ENCODE measurements at places on chromosomes 5 and 9.

DNA sequence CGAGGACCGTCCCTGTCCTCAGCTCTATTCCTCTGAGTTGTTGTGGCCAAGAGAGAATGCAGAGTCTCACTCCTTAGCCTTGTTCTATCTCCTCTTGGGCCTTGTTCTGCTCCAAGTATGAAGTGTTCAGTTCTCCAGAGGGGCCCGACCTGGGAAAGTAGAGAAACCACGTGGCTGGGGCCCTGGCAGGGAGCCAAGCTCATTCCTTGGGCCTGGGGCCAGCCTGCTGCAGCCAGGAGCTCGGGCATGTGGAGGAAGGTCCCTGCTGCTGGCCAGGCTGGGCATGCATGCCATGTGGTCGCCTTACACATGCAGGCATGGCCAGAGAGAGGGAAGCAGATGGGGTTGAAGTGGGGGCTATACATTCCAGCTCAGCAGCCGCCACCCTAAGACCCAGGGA lies 60.7 kb downstream of the COL27A1 start:
- no peak for DNase-seq

DNA sequence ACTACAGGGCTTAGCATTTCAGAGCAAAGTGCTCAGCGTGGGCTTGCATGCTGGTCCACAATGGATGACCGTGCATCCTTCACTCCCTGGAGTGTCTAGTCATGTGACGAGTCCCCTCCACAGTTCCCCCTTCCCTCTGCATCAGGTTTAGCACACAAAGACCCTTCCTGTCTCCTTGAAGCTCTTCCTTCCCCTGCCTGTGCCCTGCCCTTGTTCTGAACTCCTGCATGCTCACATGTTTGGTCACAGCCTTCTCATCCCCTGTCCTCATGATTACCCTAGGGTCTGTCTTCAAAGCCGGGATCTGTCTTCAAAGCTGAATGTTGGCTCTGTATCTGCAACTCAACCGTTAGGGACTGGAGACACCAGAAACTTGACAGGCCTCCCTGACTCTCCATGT lies 388.9 kb downstream of the SEMA5A start:
- no peak for DNase-seq

- DNase-seq, result no peak
Measured at GRCh38 chr5:178192244-178192643, 5.1 kb upstream of the GMCL2 start.

DNA sequence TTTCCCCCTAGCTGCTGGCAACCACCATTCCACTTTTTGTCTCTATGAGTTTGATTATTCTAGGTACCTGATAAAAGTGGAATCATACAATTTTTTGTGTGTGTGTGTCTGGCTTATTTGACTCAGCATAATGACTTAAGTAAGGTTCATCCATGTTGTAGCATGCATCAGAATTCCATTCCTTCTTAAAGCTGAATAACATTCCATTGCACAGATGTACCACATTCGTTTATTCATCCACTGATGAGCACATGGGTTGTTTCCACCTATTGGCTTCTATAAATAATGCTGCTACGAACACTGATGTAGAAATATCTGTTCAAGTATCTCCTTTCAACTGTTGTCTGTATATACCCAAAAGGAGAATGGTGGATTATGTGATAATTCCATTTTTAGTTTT lies 33.7 kb downstream of the AP3B1 start:
- no peak for DNase-seq

DNA sequence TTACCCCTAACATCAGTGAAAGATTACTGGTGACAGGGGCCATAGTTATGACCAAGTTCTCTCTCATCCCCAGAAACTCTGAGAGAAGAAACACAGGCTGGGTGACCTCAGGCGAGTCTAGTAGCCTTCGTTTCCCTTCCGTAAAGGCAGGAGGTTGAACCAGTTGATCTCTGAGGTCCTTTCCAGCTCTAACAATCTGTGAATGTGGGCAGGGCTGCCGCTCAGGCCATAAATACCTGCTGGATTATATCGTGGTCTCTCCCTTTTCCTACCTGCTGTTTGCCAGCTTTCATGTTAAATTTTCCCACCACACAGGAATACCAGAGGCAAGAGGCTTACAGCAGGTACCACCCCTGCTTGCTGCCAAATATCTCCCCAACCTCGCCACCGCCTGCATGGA lies 357.5 kb downstream of the SH3GL2 start:
- no peak for DNase-seq

- DNase-seq, result no peak
Measured at GRCh38 chr5:139708434-139708861, 60.3 kb downstream of the CXXC5 start.
